Caco-2 (cell line): ENCODE measurements at places on chromosomes 11 and 22.
A peak's percentile ranks its signal among the peaks of the same experiment; 100 is the strongest.

DNA sequence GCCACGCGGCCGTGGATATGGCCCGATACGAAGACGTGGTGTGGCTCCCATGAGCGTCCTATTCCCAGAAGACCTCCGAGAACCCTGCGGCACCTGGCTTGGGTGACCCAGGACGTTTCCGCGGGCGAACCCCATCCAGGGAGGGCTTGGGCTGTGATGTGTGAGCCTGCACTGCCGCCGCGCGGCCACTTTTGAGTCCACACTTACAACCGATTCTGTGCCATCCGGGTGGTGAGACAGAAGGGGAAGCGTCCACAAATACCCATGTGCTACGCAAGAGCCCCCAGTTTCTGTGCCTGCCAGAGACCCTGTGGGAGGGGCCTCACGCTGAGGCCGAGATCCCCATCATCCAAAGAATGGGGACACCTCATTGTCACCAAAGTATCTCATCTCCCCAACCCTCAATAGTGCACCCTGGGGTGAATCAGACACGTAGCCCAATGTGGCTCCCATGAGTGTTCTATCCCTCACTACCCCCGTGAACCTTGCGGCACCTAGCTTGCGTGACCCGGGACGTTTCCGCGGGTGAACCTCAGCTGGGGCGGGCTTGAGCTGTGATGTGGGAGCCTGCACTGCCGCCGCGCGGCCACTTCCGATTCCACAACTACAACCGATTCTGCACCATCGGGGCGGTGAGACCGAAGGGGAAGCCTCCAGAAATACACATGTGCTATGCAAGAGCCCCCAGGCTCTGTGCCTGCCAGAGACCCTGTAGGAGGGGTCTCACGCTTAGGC is 4.6 kb upstream of the H19 start:
- H3K4me3 ChIP-seq, result no peak overlapping the region
- H3K36me3 ChIP-seq, result no peaks in the 10 kb centered on the region
- no peak overlapping the region for H3K27ac ChIP-seq
- DNase-seq, result no peak
- H3K4me1 ChIP-seq, result no peaks in the 10 kb centered on the region

DNA sequence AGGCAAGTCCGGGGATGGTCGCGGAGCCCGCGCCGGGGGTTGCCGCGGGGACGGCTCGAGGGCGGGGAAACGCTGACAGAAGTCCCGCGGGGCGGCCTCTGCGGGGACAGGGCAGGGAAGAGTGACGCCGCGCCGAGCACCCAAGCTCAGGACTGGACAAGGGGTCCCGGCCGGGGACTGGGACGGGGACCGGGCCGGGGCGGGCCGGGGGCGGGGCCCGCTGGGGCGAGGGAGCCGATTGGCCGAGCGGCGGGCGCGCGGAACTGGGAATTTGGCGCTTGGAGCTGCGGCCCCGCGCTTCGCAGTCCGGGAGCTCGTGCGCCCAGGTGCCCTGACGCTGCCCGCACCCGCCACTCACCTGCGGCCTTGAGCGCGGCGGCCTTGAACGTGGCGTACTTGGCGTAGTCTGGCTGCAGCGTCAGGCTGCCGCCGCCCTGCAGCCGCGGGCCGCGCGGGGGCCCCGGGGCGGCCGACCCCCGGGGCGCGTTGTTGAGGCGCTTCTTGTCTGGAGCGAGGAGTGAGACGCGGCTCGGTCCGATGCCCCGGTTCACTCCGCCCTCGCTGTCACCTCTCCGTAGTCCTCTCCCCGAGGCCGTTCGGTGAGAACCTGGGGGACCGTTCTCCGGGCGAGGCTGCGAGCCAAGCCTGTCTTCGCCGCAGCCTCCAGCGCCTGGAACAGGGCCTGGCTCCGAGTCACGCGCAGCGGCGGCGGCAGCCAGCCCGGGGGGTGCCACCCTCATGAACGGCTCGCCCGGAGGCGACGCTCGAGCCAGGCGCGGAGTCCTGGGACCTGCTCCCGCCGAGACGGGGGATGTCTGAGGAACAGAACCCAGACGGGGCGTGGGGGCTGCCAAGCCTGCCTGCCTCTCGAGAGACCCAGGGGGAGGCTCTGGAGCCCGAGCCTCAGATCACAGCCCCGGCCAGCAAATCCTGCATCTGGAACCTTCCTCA is 4.5 kb downstream of the SHISA8 start:
- H3K4me1 ChIP-seq, result no peaks in the 10 kb centered on the region
- no peak overlapping the region for H3K27ac ChIP-seq
- no peaks in the 10 kb centered on the region; the same call in 1 of the 2 replicates for H3K36me3 ChIP-seq
- no peaks in the 10 kb centered on the region; the same call in 1 of the 2 replicates for H3K27me3 ChIP-seq
- peak overlapping the region; percentile 37 for H3K4me3 ChIP-seq

- DNase-seq, result no peak
- no peak overlapping the region for H3K4me3 ChIP-seq
- H3K27me3 ChIP-seq, result no peaks in the 10 kb centered on the region
- no peak overlapping the region for H3K27ac ChIP-seq
Observed at GRCh38 chr11:47393163-47394049, 15.0 kb upstream of the SLC39A13 start.

GRCh38 chr22:33519071-33519973 is 401.0 kb downstream of the LARGE1 start:
- no peaks in the 10 kb centered on the region for H3K27me3 ChIP-seq
- DNase-seq, result peak; percentile 42
- no peak overlapping the region for H3K27ac ChIP-seq
- no peak overlapping the region for H3K4me3 ChIP-seq
- H3K4me1 ChIP-seq, result peaks cover 8% of the 10 kb centered on the region; the same call in 1 of the 2 replicates

- H3K27ac ChIP-seq, result no peak overlapping the region
- no peaks in the 10 kb centered on the region for H3K27me3 ChIP-seq
- H3K4me1 ChIP-seq, result peaks cover 10% of the 10 kb centered on the region; the same call in 1 of the 2 replicates
- DNase-seq, result no peak
- H3K4me3 ChIP-seq, result no peak overlapping the region
- H3K36me3 ChIP-seq, result peaks cover 2% of the 10 kb centered on the region
Observed at GRCh38 chr22:30008401-30008800, 71.9 kb upstream of the HORMAD2 start.

GRCh38 chr22:32620992-32621391 is 146.4 kb downstream of the FBXO7 start:
- no peaks in the 10 kb centered on the region for H3K36me3 ChIP-seq
- H3K4me1 ChIP-seq, result peaks cover 34% of the 10 kb centered on the region
- no peak for DNase-seq

DNA sequence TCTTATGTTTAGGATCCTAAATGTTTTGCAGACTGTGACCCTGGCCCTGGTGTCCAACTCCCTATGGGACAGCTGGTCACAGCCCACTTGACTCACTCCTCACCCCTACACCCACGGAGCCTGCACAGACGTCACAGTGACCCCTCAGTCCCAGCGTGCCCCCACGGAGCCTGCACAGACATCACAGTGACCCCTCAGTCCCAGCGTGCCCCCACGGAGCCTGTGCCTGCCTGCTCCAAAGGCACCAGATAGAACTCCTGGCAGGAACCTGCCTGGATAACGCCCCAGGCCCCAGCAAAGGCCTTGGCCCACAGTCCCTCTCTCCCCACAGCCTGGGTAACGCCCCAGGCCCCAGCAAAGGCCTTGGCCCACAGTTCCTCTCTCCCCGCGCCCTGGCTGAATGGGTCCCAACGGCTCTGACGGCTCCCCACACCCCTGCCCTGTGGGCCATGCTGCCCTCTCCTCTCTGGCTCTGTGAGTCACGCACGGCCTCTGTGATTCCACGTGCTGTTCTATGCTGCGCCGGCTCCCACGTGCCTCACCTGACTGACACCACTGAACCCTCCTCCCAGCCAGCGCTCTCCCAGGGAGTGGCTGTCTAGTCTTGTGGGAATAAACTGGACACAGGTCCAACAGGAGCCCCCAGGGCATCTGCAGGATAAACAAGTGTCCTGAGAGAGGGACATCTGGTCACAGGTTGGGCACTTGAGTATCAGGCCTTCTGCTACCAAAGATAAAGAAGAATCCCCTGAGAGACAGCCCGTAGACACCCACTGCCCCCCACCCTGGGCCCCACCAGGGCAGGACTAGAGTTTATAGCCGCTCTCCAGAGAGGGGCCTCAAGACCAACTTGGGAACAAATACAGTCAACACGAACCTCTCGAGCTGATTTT is 250.3 kb downstream of the BRD1 start:
- H3K4me1 ChIP-seq, result no peaks in the 10 kb centered on the region
- H3K27ac ChIP-seq, result no peak overlapping the region
- H3K27me3 ChIP-seq, result no peaks in the 10 kb centered on the region
- no peaks in the 10 kb centered on the region for H3K36me3 ChIP-seq
- DNase-seq, result no peak

DNA sequence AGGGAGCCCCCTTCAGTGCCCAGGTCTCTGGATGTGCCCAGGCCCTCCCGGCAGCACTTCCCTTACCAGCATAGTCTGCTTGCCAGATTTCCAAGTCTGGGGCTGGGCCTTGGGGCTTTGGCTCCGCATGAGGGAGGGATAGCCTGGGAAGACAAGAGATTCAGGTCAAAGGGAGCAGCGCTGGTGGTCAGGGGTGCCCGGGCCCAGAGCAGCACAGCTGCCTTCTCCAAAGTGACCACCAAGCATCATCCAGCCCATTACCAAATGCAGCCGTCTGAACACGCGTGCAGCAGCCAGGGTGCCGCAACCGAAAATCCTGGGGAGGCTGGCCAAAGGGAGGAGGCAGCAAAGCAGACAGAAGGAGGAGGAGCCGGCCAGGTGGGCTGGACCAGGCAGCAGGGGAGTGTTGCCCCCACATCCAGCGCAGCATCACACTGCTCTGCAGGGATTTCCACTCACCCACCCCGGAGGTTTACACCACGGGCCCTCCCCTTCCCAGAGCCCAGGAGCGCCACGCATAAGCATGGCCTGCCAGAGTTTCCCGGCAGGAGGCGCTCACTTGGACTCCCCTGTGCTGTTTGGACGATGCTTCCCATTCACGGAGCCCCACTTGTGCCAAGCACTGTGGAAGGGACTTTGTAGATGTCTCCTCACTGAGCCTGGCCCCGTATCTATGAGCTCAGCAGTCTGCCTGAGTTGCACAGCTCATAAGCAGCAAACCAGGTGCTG is 22.5 kb downstream of the TRIM29 start:
- H3K4me1 ChIP-seq, result peaks cover under 1% of the 10 kb centered on the region; the same call in 1 of the 2 replicates
- no peak overlapping the region for H3K4me3 ChIP-seq

DNA sequence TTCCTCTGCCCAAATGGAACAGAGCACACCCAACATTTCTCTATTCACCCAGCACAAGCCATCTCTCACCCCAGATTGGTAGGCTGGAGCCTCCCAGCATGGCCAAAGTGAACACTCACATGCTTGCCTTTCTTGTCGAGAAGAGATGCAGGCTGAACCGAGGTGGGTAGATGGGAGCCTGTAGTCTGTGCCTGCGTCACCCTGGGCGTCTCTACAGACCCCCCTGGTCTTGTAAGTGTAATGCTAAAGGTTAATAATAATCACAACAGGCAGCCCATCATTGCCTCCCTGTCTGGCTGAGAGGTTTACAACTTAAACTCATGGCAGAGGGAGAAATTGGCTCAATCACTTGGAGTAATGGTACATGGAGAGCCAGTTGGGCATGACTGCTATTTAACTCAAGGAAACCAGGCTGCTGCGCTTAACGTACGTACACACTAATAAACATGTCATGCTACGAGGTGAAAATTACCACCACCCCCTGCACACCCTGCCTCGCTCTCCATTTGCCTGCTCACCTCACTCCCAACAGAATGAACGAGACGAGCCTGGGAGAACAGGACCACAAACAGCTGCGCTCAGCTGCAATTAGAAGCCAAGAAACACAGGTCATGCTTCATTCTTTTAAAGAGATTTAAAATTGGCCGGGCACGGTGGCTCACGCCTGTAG is 9.1 kb upstream of the ZBTB16 start:
- no peak overlapping the region for H3K27ac ChIP-seq
- H3K4me1 ChIP-seq, result peaks cover 11% of the 10 kb centered on the region
- no peaks in the 10 kb centered on the region for H3K27me3 ChIP-seq

- H3K27me3 ChIP-seq, result no peaks in the 10 kb centered on the region
- DNase-seq, result no peak
- no peak overlapping the region for H3K4me3 ChIP-seq
- H3K4me1 ChIP-seq, result peaks cover 7% of the 10 kb centered on the region
Observed at GRCh38 chr11:1760351-1761109, 3.2 kb downstream of the CTSD start.

GRCh38 chr22:27842201-27842600 is 40.6 kb upstream of the MN1 start:
- no peak overlapping the region for H3K27ac ChIP-seq
- no peaks in the 10 kb centered on the region for H3K27me3 ChIP-seq
- no peaks in the 10 kb centered on the region for H3K36me3 ChIP-seq
- H3K4me3 ChIP-seq, result no peak overlapping the region
- DNase-seq, result no peak
- H3K4me1 ChIP-seq, result no peaks in the 10 kb centered on the region

- H3K4me1 ChIP-seq, result peaks cover 99% of the 10 kb centered on the region
- no peak for DNase-seq
- no peak overlapping the region for H3K4me3 ChIP-seq
- H3K27ac ChIP-seq, result no peak overlapping the region
- no peaks in the 10 kb centered on the region for H3K36me3 ChIP-seq
Observed at GRCh38 chr11:86513746-86514373, 139.2 kb downstream of the CCDC81 start.

DNA sequence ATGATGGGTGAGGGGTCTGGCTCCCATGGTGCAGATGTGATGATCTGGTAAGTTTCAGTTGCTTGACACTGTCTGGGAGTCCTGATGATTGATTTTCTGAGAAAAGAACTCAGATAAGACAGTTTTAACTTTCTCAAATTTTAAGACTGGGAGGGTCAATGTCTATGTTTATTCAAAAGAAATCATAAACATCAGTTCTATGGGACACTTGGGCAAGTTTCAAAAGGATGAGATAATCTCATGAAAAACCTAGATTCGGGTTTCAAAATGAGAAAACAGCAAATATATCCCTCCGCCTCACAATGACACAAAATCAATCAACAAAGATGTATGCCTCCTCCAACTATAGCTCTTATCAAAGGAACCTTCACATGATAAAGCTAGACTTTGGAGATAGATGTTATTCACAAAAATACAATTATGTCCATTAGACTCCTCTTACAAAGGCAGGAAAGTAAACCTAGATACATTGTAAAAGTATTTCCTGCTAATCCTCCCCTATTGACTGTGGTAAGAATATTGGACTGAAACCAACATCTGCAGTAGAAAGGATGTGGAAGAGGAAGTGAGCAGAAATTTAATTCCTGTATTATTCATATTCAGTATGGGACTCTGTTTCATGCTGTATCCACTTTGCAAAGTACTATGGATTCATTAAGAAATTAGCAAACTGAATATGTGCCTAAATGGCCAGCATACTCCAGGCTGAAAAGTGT is 21.6 kb downstream of the SVIP start:
- no peaks in the 10 kb centered on the region for H3K36me3 ChIP-seq
- H3K27ac ChIP-seq, result no peak overlapping the region
- H3K4me3 ChIP-seq, result no peak overlapping the region
- H3K4me1 ChIP-seq, result no peaks in the 10 kb centered on the region
- no peak for DNase-seq
